ENCODE measurements at places on chromosomes 13 and 19.

DNA sequence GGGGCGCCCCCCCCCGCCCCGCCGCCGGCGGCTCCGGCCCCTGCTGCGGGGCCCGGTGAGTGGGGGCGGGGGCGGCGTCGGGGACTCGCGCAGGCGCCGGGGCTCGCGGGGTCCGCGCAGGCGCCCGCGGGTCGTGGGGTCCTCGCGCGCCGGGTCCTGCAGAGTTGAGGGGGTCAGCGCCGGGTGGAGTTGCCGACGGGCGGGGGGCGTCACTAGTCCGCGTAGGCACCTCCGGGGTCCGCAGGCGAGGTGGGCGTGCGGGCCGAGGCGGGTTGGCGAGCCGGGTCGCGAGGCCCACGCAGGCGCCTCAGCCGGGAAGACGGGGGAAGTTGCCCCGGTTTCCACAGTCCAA lies 365 bp downstream of the PPP6R1 start:
- DNase-seq, result no peak

DNA sequence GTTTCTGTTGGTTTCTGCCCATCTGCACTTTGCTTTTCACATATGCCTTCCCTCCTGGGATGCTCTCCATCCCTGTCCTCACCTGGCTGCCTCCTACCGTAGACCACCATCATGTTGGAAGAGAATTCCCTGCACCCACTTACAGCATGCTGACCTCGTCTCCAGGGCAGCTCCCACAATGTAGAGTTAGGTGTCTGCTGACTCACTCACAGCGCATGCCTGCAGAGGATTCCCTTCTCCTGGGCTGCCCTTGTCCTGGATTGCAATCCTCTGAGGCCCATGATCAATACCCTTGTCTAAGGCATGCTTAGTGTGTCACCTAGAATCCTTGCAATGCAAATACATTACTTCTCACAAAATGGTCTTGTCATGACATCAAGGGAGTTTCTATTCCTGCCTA lies 43.6 kb downstream of the STOML3 start:
- no peak for DNase-seq

DNA sequence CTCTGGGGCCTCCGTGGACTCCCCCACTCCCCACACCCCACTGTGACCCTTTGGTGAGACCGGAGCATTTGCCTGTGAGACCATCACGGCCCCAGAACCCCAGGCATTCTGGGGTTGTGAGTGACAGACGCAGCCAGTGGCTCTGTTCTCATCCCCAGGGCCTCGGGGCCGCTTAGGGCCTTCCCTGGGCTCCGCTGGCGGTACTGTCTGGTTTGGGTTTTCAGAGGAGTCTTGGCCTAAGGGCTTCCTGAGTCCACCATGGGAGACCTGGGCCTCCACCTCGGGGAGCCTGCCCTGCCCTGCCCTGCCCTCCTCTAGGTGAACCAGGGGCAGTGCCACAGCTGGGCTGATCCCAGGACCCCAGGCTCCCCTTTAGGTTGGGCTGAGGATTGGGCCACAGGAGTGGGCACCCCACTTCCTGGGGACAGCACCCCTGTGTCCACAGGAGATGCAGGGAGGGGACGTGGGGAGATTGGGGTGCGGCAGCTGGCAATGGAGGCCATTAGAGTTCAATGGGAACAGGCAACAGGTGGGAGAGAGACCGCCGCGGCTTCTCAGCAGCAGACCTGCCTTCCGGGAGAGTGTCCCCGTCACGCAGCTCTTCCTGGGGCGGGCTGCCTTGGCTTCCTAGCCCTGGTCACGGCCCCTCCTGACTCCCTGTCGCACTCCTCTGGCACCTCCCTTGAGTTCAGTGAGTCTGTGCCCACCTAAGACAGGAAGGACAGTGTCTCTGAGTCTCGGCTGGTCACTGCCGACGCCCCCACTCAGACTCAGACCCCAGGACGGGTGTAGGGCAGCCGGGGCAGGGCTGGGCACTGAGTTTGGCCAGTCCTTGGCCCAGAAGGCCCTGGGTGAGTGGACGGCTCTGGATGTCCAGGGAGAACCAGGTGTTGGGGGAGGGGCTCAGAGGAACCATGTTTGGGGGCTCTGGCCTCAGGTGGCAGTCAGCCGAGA lies 164.1 kb downstream of the KDM4B start:
- no peak for DNase-seq

GRCh38 chr13:23372264-23372906 lies 61.1 kb downstream of the SACS start:
- no peak for DNase-seq

DNA sequence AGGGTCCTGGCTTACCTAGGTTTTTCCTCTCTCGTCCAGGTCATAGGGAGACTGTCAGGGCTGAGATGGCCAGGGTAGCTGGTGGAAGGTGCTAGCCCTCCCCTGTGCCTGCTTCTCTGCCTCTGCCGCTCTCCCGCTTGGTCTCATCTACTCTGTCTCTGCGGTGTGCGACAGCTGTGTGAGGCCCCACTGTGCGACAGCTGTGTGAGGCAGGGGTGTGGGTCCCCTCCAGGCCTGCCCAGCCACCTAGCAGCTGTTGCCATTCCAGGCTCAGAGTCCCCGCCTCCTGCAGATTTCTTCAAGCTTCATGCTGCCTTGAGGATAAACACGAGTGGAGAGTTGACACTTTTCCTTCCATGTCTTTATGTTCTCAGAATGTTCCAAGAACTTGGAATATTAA lies 53.0 kb downstream of the ARHGEF7 start:
- DNase-seq, result no peak

DNA sequence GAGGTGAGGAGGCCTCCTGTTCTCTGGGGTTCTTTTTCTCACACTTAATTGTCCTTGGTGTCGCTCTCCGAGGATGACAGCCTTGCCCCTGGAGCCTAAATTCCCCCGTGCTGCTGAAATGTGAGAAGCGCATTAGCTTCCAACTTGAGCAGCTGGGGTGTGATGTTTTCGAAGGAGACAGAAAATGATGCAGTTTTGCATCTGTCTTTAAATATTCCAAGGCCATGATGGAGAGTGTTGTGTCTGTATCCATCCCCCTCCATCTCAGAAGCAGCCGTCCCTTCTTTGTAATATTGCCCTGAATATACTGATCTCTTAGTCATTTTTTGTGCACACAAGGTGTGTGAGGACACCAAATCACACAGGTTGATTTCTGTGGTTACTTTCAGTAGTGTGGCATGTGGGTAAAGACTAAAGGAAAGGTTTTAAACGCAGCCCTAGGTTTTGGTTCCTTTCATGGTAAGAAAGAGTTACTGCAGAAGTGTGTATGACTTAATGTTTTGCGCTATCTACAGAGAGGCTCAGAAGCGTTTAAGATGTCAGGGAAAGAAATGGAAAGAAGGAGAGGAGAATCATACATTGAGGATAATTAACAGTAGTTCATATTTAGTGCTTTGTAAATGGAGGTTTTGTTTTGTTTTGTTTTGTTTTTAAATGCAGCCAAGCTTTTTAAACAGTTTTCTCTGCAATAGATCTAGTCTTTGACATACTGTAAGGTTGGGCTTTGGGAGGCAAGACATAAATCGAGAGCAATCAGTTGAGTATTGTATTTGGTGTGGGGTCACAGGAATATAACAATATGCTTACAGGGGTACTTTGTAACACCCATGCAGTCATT lies 1.6 kb downstream of the NBEA start:
- no peak for DNase-seq

GRCh38 chr13:113635048-113635420 lies 23.0 kb downstream of the ATP4B start:
- DNase-seq, result no peak

- DNase-seq, result no peak
These were observed 568 bp upstream of the ZNF230 start for GRCh38 chr19:44002212-44002565.

- DNase-seq, result no peak
These were observed 66.2 kb downstream of the ATP11A start for GRCh38 chr13:112756081-112756480.

- DNase-seq, result no peak
These were observed 542.3 kb upstream of the ATXN8OS start for GRCh38 chr13:69565334-69565733.

All from stimulated activated CD8-positive, alpha-beta memory T cell treated with anti-CD3 and anti-CD28 coated beads, Interleukin-4, amount 100 ng/mL, for 1 hour (primary cell).